ENCODE measurements at places on chromosomes 3 and 15.

- DNase-seq = no peak
These were observed 11.6 kb downstream of the CCR5AS start for GRCh38 chr3:46395210-46395661.

GRCh38 chr3:492586-493316, 296.2 kb downstream of the CHL1 start:
- DNase-seq = no peak

DNA sequence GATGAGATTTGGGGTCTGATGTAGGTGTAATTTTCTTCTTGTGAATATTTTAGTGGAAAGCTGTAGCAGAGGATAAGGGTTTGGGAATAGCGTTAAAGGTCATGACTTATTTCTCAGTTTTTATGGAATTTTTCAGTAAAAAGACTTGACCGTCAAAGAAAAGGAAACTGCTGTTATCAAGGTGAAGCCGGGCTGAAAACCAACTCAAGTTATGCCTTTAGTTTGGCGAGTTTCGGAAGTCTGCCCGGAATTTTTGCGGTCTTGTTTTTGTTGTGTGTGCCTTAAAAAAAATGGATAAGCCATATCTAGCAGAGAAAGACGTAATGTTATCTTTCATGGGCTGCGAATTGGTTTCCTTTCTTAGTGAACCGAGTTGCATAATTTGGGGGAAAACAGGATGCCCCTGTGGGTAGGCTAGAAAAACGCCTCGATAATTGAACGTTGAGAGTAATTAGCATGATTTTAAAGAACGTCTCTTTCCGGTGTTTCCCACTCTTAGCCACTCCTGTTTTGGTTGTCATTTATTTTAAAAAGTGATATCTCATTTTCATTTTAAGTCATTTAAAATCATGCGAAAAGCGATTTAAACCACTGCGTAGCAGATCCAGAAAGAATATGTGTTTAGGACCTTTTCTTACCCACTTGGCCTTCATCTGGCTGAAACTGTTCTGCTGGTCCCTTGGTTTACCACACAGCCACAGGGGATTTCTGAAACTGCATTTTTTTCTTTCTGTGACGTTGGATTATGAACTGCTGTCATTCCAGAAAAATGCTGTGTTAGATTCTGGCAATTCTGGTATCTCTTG, 1.1 kb downstream of the NFKBIZ start:
- DNase-seq = no peak

- DNase-seq = no peak
These were observed 8.6 kb upstream of the TEX9 start for GRCh38 chr15:56356616-56357015.

- DNase-seq = no peak
These were observed 112.9 kb downstream of the PDZRN3 start for GRCh38 chr3:73511571-73512525.

- no peak for DNase-seq
These were observed 712 bp downstream of the RTF1 start for GRCh38 chr15:41417418-41418195.

- no peak for DNase-seq
These were observed 8.1 kb upstream of the PHC3 start for GRCh38 chr3:170189398-170190256.

- no peak for DNase-seq
These were observed 46.0 kb downstream of the SETD2 start for GRCh38 chr3:47117807-47118364.

DNA sequence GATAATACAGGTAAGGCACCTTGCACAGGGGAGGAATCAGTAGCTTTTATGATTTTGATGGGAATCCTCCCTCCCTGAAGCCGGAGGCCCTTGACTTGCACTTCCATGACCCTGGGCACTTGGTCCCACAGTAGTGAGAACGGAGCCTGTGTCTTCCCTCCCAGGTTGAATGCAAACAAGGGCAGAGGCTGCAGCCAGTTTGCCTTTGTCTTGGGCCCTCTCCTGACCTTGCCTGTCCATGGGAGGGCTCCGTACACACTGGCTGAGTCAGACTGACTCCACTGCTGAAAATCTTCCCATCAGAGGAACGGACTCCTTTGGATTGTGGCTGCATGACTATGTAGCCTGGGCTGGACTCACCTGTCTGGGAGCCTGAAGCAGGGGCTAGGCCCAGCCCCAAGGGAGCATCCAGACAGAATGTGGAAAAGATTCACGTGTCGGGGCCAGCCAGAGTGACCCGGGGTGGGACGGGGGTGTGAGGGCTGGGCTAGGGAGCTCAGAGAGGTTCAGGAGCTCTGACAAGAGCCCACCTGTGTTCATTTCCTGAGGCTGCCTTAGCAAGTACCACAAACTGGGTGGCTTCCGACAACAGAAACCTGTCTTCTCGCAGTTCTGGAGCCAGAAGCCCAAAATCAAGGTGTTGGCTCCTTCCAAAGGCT, 9.5 kb downstream of the TBC1D21 start:
- DNase-seq = no peak

DNA sequence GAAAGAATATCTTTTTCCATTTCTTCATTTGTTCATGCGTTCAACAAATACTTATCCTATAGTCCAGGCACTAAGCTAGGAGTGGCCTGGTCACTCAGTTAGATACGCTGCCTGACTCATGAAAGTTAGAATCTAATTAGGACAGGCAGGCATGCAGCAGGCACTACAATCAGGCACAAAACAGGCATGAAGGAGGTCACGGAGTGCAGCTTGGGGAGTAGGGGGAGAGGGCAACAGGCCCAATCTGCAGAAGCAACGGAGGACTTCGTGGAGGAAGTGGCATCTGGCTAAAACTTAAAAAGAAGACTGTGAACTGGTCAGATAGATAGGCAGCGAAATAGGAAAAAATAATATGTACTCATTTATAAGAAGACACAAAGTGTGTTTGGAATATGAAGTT, 420.9 kb downstream of the MAGI1 start:
- no peak for DNase-seq

DNA sequence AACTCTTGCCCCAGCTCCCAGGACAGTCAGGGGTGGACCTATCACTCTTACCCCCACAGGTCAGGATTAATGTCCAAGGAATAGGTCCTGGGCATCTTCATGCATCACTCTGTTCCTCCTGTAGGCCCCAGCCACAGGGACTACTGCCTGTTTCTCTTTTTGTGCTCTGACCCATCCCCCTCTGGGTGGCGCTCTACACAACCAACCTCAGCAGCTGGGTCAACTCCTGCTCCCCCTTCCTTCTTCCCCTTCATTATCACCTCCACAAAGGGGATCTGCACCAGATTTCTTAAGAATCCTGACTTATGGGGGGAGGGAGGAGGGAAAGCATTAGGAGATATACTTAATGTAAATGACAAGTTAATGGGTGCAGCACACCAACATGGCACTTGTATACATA, 12.2 kb upstream of the TRANK1 start:
- DNase-seq = no peak

DNA sequence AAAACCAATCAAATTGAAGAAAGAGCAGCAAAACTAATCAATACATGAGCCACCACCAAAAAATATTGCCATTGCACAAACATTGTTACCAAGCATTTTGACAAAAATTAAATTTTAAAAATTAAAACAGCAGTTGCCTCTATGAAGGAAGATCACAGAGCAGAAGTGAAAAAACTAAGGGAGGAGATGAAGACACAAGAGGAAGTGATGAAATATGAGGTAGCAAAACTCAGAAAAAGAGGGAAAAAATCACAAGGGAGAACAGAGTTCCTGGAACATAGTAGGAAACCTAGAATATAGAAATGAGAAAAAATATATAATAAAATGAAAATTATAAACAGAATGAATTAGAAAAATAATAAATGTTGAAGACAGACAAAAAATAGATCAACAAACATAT, 7.3 kb upstream of the SERPINI2 start:
- DNase-seq = no peak

- DNase-seq = no peak
These were observed 42.0 kb upstream of the SACM1L start for GRCh38 chr3:45647148-45647619.

GRCh38 chr3:114444216-114444615, 150.4 kb downstream of the TIGIT start:
- DNase-seq = no peak

DNA sequence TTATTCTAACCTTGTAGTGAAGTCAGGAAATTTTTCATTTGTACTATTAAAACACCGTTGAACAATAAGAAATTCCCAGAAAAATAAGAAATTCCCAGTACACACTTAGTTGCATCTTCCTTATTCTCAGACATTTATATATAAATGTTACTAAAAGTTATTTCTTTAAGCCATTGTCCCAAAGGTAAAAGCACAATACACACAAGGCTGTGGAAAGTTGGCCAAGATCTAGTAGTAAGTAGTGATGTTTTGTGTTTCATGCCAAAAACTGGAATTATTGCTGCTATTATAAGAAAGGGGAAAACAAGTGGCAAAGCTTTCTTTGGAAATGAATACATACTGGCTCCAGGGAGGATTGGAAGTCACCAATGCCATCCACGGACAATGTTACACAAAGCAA, 802.5 kb upstream of the DPPA4 start:
- no peak for DNase-seq

- DNase-seq = no peak
These were observed 12.3 kb upstream of the SPATA12 start for GRCh38 chr3:57048052-57048671.

DNA sequence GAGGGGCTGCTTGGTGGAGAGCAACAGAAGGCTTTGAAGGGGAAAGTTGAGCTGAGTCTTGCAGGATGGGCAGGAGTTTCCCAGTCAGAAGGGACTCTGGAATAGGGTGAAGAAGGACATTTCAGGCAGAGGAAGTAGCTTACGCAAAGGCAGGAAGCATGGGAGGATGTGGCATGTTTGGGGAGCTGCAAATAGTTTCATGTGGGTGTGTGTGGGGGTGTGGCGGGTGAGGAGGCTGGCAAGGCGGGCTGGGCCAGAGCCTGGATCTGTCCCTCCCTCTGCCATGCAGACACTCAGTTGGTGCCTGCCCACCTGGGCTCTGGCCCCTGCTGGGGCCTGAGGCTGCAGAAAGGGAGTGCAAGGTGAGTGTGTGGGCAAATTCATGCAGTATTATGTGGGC, 10.4 kb downstream of the TEX264 start:
- DNase-seq = no peak

DNA sequence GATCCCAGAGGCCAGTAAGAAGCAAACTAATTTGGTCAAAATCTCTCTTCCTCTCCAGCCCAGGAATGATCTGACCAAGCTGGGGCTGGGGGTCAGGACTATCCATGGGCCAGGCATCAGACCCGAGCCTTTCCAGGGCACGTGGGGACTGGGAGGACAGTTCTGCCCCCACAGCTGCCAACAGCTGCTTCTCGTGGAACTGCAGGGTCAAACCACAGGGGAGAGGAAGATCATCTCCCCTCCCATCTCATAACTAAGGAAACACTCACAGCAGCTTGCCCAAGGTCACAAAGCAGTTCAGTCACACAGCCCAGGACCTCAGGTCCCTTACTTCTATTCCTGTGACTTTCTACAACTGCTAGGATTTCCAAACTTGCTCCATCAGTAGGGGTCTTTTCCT, 47.1 kb downstream of the DAPK2 start:
- DNase-seq = no peak

- DNase-seq = no peak
These were observed 29.0 kb upstream of the IFT57 start for GRCh38 chr3:108251265-108251664.

GRCh38 chr3:188824566-188824965, 347.2 kb upstream of the TPRG1 start:
- DNase-seq = no peak

- no peak for DNase-seq
These were observed 26.3 kb downstream of the GABRR3 start for GRCh38 chr3:98008855-98009254.

- DNase-seq = no peak
These were observed 97.1 kb upstream of the OSBPL11 start for GRCh38 chr3:125692361-125692760.

GRCh38 chr3:180492047-180492446, 109.9 kb upstream of the TTC14 start:
- no peak for DNase-seq

GRCh38 chr3:74393426-74393825, 221.0 kb downstream of the CNTN3 start:
- no peak for DNase-seq

DNA sequence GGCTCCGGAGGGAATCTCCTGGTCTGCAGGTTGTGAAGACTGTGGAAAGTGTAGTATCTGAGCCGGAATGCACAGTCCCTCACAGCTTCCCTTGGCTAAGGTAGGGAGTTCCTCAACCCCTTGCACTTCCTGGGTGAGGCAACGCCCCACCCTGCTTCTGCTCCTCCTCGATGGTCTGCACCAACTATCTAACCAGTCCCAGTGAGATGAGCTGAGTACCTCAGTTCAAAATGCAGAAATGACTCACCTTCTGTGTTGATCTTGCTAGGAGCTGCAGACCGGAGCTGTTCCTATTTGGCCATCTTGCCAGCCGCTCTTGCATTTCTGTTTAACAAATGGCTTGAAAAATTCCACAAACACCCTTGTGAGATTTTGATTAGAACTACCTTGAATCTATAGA, 156.1 kb downstream of the STXBP5L start:
- no peak for DNase-seq

- DNase-seq = no peak
These were observed 108.4 kb downstream of the SERPINI1 start for GRCh38 chr3:167843886-167844285.

DNA sequence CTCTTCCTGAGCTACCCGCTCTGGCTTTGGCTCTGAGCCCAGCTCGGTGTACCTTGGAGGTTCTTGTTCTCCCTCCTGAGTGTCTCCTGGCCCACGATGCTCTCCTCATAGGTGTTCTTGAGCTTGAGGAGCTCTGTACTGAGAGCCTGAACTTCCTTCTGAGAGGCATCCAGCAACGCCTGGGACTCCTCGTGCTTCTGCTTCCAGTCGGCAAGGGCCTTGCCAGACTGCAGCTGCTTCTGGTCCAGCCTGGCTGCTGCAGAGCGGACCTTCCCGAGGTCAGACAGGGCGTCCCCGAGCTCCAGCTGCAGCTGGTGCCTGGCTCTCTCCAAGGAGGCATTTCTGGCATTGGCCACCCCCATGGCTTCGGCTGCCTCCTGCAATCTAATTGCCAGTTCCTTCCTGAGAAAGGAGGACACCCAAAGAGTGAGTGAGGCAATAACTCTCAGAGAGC, 99.8 kb downstream of the MYH15 start:
- no peak for DNase-seq

- no peak for DNase-seq
These were observed 160.8 kb upstream of the LRIG1 start for GRCh38 chr3:66661628-66662027.

DNA sequence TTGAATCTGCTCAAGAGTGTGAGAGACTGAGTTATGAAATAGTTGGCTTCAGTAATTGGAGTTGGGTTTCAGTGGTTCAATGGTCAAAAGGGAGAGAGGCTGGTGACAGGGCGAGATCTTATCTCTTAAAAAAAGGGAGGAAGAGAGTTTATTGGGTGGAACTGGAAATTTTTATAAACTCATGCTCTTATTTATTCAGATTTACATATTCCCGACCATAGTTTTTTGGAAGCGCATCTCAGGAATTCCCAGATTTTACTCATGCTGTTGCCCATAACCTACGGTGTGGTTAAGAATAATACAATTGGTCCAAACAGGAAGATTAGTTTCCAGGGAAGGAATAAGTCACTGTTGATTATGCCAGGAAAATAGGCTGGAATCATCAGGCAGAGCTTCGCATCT, 41.4 kb downstream of the CD200 start:
- no peak for DNase-seq
